ENCODE measurements at places on chromosomes 3 and 15.

DNA sequence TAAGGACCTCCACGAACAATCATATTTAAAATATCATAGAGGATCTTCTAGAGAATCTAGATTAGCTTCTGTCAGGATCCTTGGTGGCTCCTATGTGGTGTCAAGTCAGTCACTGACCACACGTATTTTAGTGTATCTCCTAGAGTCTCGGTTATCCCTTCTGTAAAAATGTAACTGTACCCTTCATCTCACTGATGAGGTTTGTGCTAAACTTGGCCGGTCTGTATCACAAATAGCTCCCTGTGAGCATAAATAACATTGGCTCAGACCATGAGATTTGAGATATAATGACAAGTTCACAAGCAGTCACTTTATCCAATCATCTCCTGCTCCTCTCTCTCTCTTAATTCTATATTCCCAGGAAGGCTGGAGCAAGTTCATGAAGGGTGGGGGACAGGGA, 93.6 kb upstream of the ARL6 start:
- no peak for DNase-seq

DNA sequence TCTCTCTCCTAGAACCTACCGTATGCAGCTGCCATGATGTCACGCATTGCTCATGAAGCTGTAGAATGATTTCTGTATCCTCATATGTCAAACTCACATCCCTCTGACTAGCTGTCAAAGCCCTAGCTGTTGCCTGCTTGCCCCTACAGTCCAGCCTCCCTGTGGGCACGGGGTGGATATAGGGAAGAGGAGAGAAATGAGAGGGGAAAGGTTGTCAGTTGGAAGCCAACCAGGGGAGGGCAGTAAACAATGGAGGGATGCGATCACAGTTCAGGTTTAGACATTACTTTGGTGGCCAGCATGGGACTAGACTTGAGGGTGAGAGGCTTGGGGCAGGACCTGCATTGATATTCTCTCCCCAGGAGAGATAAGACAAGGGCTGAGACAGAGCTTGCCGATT, 1.7 kb upstream of the HDGFL3 start:
- DNase-seq: no peak

DNA sequence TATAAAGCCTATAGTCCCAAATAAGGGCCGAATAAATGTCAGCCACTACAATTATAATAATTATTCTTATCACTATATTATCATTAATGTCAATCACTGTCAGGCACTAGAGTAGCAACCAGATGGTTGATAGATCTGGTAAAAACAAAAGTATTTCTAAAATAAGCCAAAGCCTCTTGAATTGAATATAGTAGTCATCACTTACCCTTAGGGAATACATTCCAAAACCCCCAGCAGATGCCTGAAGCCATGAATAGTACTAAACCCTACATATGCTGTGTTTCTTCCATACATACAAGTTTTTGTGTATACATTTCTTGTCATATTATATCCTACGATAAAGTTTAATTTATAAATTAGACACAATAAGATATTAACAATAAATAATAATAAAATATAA, 59.1 kb downstream of the LRRC3B start:
- DNase-seq: no peak

DNA sequence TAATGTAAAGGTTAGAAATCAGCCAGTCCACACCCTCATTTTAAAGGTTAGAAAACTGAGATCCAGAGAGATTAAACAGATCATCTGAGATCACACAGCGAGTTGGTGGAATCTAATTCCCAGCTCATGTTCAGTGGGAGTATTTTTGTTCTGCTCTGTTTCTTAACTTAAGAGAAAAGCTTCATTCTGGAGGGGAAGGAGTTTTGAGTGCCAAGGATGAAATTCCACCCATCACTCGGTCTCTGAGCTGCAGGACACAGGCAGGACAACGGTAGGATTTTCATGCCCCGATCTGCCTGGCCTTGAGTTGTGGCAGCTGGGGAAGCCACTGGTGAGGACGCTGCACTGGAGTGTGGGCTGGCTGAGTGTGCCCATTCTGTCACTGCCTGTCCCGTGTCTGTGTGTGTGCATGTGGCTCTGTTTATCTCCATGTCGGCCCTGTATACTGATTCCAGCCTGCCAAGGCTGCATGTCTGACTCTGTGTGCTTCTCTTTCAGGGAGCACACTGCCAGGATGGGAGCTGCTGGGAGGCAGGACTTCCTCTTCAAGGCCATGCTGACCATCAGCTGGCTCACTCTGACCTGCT, 94.3 kb downstream of the CEMIP start:
- no peak for DNase-seq

- no peak for DNase-seq
These were observed 361.0 kb upstream of the NECTIN3 start for GRCh38 chr3:110710603-110711002.

- no peak for DNase-seq
These were observed 8.3 kb downstream of the CD200R1 start for GRCh38 chr3:112966633-112967032.

- no peak for DNase-seq
These were observed 11.0 kb downstream of the FYCO1 start for GRCh38 chr3:45984331-45985312.
